CD4-positive, alpha-beta T cell treated with Interleukin-1 beta for 1 hour (primary cell): ENCODE measurements at places on chromosomes 4 and X.
A peak's percentile ranks its signal among the peaks of the same experiment; 100 is the strongest.

DNA sequence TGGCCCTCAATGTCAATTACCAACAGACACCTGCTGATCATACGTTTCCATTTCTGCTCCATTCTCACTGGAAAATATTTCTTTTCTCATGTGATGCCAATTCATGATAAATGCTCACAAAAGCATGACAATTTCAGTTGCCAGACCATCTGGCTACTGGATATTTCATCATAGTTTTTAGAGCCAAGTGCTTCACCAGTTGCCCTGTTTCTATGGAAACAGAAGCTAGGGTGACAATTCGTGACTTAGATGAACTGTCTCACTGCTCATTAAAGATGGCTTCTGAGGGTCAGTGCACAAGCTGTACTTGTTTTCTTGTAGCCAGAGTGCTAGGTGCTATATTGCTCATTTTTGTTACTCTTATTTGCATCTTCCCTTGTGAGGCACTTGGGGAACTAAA lies 184.9 kb downstream of the COMMD8 start:
- no peak for DNase-seq

DNA sequence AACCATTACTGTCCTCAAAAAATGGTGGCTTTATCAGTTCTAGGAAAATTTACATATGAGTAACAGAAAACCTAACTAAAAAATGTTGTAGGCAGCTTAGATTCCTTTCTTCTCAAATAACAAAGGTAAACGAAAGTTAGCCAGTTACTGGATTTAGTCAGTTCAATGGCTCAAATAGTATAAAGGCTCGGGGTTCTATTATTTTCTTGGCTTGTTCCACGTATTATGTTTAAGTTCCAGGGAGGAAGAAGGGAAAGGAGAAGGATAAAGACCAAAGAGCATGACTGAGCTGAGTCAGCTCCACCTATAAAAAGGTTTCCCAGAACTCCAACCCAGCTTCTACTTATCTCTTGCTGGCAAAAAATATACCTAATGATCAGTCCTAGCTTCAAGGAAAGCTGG lies 41.0 kb upstream of the MAB21L2 start:
- DNase-seq, result no peak

DNA sequence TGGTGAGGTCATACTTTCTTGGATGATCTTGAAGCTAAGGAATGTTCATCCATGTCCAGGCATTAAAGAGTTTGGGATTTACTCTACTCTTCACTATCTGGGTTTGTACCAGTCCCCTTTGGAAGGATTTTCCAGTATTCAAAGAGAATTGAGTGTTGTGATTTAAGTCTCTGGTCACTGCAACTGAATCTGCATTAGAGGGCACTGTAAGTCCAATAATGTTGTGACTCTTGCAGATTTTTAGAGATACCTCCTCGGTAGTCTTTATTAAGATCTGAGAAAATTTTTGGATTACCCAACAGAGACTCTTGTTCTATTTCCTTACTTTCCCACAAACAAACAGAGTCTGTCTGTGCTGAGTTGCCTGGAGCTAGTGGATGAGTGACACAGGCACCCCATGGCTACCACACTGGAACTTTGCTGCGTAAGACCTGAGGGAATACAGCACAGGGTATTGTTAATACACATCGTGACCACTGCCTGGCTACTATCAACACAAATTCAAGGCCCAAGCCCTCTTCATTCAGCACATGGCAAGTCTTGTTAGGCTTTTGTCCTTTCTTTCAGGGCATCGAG lies 357.1 kb upstream of the KLHL4 start:
- no peak for DNase-seq

DNA sequence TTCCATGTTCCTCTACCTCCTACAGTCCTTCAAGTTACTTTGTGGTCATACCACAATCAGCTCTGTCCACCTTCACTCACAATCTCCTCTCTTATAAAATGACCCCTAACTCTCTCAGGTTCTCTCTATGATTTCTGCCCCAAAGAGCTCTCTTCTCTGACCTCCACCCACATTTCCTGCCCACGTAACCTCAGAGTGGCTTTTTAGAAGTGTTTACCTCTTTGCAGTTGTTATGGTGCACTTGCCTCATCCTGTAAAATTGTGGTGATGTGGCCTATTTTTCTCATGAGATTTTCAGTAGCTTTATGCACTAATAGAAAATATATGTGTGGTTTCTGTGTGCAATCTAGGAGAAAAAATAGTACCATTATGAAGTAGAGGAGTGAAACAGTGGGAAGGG lies 215.8 kb downstream of the PACRGL start:
- DNase-seq, result peak; percentile 11

DNA sequence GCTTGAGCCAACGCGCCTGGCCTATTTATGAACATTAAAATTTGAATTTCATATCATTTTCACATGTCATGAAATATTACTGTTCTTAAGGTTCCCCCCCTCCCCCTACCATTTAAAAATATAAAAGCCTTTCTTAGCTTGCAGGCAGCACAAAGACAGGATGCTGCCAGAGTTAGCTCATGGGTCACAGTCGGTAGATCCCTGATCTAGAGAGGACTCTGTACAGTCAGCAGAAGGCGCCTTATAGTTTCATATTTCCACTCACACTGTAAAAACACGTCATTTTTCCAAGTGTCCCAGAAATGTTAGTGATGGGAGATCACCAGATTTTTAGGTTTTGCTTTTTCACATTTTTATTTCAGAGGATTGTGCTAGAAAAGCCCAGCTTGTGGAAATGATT lies 12.2 kb downstream of the NOCT start:
- DNase-seq, result no peak

DNA sequence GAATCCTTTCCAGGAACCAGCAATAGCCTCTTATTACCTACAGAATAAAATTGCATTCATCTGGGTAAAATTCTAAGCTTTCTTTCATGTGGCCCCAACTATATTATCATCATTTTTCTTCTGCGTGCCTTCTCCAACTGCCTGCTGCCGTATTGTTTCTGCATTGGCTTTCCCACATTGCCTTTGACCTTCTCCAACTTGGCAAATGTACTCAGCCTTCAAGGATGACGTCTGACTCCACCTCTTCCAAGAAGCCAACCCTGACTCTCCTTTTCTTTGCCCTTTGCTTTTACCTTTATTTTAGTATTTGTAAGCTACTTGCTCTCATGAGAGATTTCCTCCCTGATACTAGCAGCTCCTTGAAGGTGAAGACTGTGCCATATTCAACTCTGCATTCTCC lies 200.4 kb upstream of the FAM9B start:
- DNase-seq, result no peak

GRCh38 chrX:130869239-130869638 lies 33.8 kb downstream of the ENOX2 start:
- no peak for DNase-seq

DNA sequence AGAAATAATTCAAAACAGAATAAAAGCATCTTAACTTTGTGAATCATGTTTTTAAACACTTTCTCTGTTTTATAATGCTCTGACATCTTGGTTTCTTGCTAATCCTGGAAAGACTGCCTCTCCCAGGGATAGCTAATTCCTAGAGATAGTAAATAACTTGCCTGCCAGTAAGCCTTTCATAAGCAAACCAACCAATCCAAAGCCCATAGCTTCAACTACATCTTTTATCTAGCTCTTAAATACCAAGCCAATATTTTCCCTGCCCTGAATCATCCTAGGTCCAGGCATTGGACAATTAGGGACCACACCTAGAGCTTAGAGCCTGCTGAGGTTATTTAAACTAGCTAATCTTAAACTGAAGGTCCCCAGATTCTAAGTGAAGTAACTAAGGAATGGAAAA lies 223.7 kb upstream of the DIPK2B start:
- DNase-seq, result no peak

DNA sequence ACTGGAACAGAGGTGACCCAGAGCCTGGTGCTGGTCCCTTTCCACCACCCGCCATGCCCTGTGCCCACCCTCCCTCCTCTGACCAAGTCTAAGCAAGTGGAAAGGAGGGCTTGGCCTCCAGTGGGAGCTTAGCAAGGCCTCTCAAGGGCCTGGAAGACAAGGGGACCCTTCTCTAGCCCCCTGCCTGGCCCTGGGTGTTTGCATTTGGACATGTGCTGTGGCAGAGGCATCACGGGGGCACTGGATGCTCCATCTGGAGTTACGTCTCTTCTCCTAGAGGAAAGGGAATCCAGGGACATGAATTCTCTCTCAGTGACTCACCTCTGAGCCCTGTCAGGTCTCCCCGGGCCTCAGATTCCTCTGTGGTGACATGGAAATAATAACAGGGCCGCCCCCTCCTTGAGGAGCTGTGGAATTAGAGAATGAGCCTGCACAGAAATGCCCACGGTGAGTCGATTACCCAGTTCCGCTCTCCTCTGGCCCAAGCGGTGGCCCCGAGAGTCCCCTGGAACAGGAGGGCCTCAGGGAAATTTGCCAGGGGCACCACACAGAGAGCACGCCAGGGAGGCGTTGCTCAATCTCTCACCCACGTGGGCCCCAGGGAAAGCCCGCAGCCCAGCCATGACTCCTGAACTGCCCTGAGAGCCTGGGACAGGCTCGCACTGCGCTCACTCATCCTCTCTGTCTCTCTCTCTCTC lies 189.6 kb downstream of the BCOR start:
- DNase-seq, result peak; percentile 43

DNA sequence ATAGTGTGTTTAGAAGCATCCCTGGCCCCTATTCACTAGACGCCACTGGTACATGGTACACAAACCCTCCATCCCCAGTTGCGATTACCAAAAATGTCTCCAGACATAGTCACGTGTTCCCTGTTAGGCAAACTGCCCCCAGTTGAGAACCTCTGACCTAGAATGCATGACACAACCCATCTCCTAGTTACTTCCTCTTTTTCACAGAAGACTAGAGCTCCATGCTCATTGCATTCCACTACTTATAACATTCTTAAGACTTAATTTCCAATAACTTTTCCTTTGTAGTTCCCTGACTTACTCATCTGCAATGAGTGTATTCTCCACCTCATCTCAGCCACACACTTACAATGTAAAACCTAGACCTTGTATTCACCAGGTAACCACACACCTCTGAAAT lies 68.6 kb downstream of the PRSS12 start:
- peak; percentile 4 for DNase-seq

DNA sequence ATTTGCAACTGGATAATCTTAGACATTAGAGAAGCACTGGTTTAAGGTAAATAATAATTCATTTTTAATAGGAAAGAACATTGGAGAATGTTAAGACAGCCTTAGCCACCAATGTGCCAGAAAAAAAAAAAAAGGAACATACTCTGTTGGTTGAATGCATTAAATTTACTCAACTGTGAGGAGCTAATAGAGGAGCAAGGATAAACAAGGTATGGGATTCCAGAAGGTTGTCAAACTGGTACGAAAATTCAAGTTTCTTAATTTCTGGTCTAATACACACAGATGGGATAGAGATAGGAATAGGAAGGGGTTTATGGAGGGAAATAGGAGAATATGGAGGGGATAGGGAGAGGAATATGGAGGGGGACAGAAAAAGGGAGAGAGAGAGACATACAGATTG lies 1096.6 kb downstream of the ARAP2 start:
- DNase-seq, result no peak

- no peak for DNase-seq
Observed at GRCh38 chr4:22686141-22686540, 6.6 kb upstream of the GBA3 start.

DNA sequence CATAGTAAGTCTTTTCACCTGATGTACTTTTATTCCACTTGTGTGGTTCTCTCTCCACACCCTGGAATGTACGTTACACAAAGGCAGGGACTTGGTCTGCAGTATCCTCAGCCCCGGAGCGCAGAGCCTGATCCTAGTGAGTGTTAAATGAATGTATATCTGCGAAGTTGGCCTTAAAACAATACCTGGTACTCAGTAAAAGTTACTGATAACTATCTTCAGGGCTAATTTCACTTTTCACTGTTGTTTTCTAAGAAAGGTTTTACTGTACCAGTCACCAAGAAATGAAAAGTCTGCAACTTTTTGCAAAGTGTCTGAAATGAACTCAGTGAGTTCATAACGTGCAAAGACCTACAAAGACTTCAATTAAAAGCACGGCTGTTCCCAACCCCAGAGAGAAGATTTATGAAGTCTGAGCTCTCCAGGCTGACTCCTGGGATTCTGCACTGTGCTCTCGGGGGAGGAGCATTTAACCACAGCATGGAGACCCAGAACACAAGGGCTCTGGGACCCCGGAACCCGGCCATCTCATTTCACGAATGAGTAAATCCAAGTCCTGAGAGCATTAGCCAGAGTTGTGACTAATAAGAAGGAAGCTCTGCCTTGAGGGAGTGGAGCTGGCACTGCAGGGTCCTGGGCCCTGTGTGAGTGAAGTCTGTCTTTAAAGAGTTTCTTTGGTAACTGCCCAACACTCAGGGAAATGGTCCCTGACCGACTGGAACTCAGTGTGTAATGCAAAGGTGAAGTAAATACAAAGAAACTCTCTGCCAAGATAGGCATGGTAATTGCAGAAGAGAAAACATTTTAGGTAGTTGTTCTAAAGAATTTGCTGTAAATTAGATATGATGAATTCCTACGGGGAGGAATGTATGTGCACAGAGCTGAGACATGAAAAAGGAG lies 165.8 kb downstream of the NSUN7 start:
- DNase-seq, result no peak

GRCh38 chrX:124212622-124213021 lies 119.8 kb upstream of the TEX13D start:
- DNase-seq, result no peak

DNA sequence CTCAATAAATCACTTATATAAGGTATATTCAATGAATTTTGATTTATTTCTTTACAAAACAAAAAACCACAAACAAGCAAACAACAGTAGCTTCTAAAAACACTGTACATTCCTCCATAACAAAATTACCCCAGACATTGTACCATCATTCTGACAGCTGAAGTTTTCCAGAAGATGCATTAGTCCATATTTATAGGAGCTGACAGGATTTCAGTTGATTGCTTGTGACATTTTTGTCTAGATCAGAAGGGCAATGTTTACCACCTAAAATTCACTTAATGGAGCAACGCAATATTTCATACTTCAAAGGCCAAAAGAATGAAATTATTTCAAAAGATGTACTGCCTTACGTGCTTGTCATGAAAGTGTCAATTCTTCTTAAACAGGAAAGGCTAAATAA lies 167.0 kb downstream of the ATP10D start:
- no peak for DNase-seq
